ENCODE measurements at places on chromosomes 6 and 20.
A peak's percentile ranks its signal among the peaks of the same experiment; 100 is the strongest.

DNA sequence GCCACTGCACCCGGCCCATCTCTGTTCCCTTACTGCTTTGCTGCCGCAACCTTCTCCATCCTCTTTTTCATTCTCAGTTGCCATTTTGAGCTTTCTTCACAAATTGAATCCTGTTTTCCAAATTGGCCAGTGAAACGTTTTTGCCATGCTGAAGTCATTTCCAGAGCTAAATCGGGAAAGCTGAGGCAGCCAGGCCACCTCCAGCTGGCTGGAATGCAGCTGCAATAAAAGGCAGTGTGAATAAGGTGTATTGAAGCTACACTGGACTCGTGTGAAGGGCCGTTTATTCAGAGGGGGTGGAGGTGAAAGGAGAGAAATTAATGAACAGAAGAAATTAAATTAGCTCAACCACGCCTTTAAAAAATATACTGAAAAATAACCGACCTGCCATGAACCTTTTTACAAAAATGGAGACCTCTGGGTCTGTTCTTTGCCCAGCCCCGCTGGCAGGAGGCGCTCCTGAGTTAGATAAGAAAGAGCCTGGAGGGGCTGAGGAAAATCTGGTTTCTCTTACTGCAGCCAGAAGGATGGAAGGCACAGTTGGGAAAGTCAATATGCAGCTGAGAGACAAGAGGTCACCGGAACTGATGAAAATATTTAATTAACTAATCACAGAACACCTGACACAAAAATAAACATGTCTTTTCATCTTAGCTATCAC is 283.9 kb downstream of the FOXC1 start:
- no peak for DNase-seq

DNA sequence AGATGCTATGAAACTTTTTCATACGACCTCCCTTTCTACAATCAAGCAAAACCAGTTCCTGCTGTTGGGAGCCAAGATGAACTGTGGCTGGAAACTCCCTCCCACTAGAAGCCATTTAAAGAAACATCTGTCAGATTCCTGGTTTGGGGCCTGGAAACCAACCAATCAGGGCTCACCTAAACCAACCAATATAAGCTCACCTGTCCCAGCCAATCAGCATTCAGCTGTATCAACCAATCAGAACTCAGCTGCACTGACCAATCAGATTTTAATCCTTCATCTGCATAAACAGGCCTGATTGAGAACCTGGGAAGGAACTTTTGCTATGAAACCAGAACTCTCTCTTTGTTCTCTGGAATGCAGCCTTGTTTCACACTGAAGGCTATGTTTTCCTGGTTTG is 42.4 kb downstream of the SNX14 start:
- no peak for DNase-seq

DNA sequence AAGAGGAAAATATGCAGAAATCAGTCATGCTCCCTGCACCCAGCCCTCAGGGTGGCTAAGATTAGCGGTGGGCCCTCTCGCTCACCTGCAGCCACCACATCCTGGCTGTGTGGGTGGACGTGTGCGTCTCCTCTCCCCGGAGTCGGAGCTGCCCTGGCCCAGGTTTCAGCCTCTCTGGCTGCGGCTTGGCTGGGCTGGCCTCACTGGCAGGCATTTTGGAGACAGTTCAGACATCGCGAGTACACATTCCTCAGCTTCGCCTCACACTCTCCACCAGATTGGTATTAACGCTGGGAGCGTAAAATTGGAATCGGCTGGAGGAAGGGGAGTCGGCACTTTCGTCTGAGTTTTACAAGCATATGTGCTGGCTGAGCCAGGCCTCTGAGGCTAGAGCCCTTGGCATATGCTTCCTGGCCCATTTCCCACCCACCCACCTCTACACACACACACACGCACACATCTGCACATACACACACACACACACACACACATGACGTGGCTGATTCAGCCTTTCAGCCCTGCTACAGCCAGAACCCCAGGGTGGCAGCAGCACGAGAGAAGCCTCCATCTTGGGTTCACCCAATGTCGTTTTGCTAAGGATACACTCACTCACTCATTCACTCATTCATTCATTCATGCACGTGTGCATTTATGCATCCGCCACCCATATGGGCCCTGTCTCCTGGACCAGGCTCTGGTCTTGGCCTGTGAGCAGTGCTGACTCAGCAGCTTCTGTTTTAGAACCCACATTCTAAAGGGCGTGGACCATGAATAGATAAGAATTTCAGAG is 42.9 kb downstream of the BCAS4 start:
- no peak for DNase-seq

GRCh38 chr6:144036064-144036834 is 28.2 kb upstream of the PLAGL1 start:
- DNase-seq, result peak; percentile 55

DNA sequence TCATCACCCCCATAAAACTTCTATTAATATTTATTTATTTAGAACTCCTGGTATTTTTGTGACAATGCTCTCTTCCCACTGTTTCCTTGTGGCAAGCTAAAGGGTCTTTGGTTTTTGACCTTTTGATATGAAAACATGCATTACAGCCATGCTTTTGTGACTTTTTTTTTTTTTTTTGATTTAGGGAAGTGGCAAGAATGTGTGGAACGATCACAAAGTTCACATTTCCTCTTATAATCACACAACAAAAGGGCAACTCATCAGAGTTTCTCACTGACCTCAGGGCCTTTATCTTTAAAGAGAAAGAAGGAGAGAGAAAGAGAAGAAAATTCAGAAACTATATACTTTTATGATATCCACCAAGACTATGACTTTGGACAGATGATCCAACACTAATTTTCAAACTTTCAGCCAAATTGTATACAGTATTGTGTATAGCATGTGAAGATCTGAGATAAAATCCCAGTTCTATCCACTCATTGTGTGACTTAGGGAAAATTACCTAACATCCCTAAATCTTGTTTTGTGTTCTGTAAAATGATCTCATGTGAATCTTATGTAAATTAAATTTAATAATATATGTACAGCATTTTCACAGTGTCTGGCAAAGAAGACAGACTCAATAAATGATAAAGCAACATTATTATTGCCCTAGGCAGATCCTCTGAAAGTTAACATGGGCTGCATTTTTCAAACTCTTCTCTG is 106.8 kb upstream of the MARCKS start:
- DNase-seq, result no peak

- DNase-seq, result no peak
Observed at GRCh38 chr6:105374010-105374420, 28.9 kb downstream of the PREP start.

GRCh38 chr6:81749707-81750106 is 2.8 kb downstream of the TENT5A start:
- DNase-seq, result peak; percentile 24

- no peak for DNase-seq
Observed at GRCh38 chr20:8470156-8470555, 338.1 kb downstream of the PLCB1 start.

DNA sequence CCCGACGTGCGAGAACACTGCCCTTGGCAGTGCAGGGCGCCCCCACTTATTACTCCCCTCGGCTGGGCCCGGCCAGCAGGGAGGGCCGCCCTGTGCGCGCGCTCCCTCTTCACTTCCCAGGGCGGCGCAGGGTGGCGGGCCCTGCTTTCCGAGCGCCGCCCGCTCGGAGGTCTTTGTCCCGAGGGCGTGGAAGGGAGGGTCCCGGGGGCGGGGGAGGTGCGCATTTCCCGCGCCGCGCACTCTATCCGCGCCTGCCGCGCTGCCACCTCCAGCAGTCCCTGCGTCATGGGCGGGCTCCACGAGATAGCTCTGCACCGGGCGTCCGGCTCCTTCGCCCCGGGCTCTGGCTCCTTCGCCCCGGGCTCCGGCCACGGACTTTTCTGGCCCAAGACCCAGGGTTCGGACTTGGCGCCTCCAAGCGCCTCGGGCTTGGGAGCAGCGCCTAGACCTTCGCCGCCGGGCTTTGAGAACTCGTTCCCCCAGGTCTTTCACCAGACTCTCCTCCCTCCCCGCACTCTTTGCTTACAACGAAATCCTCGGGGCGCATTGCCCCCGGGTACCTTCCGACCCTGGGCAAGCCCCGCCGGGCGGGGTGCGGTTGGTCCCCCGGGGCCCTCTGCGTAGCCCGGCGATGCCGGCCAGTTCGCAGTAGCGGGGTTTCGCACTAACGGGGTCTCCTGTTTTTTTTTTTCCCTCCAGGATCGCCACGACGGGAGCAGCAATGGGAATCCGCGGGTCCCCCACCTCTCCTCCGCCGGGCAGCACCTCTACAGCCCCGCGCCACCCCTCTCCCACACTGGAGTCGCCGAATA is 1.6 kb downstream of the TFAP2C start:
- no peak for DNase-seq
